Stimulated activated naive CD8-positive, alpha-beta T cell treated with anti-CD3 and anti-CD28 coated beads, Interleukin-15, amount 100 ng/mL, for 72 hours (primary cell): ENCODE measurements at places on chromosomes 13 and 19.
A peak's percentile ranks its signal among the peaks of the same experiment; 100 is the strongest.

DNA sequence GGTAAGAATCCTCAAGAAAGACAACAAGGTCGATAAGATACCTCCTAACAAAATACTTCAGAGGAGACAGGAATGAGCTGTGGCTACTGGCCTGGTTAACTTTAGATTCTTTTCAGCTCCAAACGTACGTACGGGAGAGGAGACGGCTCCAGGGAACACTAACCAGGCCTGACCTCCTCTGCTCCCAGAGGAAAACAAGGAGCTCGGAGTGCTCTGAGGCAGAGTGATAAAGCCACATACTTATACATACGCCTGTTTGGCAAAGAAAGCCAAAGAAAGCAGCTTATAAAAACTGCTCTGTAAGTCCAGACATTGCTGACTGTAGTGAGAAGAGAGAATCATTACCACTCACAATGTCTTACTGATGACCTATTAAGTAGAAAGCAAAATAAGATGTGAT lies 263.9 kb downstream of the MZT1 start:
- DNase-seq = no peak

DNA sequence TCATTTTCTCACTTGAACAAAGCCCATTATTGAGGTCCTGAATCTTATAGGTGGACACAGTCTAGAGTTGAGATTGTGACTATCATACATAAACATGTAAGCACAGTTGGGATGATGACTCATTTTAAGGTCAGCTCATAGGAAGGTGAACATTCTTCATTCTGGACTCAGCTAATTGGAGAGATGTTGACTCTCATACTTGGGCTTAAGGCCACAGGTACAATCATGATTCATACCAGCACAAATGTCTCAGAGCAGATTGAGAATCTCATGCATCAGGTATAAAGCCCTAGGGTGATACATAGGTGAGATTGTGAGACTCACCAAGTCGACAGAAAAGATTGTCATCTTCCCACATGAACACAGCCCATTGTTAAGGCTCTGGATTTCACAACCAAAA lies 62.3 kb upstream of the ZNF724 start:
- no peak for DNase-seq

DNA sequence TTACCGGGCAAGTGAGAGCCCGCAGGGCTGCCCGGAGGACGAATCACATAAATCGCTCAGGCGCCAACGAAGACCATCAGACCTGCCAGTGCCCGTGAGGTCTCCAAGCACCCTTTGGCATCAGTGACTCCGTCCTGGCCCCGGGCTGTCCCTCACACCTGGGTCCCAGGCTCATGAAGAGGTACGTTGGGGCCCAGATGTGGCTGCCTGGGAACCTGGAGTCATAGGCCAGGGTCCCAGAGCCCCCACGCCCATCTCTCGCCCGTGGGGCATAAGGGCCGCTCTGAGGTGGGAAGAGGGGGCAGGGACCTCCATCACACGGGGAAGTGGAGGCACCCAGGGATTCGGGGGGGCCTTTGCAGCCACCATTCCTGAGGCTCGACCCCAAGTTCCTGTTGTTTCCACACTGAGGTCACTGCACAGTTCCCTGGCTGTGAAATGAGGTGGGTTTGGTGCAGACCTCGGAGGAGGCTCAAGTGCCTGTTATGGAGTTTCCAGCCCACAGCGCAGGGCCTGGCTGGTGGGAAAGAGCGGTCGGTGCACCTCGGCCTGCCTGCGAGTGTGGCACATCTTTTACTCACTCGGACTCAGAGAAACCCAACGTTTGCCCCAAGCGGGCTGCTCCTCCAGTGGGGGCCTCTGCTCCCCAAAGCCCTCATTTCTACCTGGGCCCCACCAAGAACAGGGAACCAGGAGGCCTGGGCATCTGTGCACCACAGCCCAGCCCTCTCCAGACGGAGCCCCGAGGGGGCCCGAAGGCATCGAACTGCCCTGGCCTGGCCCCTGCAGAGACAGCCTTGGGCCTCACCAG lies 35.9 kb upstream of the C13orf46 start:
- DNase-seq = no peak

GRCh38 chr19:46115396-46116106 lies 8.9 kb downstream of the IGFL3 start:
- DNase-seq = peak; percentile 75

GRCh38 chr19:31085125-31085524 lies 264.1 kb downstream of the TSHZ3 start:
- DNase-seq = no peak

GRCh38 chr13:113805431-113806103 lies 46.5 kb downstream of the TMEM255B start:
- DNase-seq = no peak

DNA sequence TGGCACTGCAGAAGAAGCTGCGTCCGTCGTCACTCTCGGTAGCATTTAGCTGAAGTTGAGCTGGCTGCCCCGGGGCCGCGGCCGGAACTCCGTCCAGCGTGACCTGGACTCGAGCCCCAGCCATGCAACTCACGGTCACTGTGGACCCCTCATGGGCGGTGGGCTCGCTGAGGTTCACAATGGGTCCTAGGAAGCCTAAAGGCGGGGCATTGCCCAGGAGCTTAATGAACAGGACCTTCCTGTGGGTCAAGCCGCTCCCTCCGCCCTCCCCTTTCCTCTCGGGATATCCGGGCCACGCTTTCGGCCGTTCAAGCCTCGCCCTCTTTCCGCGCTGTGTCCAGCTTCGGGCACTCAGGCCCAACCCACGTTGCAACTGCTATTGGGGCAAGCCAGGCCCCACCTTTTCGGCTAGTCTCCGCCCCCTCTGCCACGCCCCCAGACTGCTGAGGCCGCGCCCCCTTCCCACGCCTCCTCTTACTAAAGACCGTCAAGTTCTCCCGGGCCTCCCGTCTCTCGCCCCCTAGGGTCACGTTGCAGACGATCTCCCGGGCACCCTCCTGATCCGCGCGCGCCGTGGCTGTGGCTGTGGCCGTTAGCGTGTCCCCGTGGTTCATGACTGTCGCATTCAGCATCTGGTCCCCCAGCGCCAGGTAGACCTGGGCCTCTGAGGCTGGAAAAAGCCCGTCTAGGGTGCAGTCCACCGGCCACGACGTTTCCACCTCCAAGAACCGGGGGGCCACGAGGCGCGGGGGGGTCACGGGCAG lies 1.4 kb upstream of the RAVER1 start:
- peak; percentile 42 for DNase-seq

DNA sequence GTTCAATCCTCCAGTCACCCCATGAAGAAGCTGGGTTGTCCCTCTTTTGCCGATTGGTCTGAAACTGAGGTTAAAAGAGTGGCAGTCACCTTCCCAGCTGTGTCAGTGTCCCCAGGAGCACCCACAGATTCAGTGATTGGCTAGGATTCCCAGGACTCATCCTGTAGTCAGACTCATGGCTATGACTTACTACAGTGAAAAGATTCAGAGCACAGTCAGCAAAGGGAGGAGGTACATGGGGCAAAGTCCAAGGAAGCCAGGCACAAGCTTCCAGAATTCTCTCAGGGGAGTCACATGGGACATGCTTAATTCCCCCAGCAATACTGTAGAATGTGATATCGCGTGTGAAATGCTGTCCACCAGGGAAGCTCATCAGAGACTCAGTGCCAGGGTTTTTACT lies 14.2 kb downstream of the ZNF473 start:
- no peak for DNase-seq

DNA sequence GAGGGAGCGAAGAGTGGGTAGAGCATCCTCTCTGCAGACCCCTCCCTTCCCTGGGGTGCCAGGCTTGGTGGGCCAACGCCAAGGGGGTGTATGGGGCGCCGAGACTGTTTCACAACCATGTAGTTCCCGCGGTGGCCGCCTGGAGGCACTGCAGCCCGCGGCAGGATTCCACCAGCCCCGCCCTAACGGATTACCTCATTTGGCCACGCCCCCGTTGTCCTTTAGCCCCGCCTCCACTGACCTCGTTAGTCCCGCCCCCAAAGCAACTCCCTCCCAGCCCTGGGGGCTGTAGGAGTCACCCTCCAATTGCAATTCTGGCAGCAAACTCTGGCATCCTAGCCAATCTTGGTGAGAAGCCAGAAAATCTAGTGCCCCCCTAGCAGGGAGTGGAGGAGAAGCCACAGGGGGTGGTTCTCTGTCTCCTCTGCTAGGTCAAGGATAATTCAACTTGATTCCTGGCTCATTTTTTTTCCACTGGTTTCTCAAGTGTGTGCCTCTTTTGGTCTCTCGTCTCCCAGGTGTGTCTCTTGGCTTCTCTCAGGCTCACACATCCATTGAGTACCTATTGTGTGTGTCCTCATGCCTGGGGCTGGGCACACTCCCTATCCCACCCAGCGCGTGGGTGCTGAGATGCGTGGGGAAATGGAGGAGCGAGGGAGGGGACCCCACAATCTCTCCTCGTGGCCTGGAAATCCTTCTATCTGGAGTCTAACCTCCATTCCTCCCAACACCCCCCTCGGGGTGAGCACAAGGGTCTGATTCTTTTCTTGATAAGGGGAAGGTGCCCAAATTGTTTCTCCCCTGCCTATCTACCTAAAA lies 2.0 kb downstream of the OLFM2 start:
- peak; percentile 83 for DNase-seq

DNA sequence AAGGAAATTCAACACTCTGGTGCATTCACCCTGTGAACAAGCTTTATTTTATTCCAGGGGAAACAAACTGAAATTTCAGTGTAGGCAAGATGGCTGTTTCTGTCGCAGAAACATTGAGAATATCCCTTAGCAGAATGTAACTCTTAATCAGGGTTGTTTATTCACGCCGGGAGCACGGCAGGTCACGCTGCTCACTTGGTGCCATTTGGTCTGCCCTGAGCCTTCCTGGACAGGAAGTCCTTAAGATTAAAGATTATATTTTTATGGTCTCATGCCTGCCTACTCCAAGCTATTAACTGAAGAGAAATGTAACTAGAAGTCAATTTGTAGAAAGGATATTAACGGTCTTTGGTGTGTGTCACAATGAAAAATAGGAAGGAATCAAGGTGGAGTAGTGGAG lies 185.3 kb upstream of the ARGLU1 start:
- no peak for DNase-seq

DNA sequence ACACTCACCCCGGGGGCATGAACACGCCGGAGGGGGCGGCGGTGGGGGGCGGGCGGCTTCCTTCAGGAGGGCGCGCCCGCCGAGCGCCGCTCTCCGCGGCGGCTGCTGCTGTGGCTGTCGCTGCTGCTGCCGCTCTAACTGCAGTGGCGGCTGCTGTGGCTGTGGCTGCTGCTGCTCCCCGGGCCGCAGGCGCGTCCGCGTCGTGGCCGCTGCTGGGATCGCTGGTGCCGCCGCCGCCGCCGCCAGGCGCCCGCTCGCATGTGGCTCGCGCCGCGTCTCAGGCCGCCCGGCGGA lies at the start of gene BBC3:
Gene BBC3, minus strand, starts transcription at position 279 of the 294 bp plus-strand sequence. CDS start 2,768 bp downstream, outside the sequence.
- DNase-seq = no peak

GRCh38 chr13:62360609-62361008 lies 945.0 kb upstream of the PCDH20 start:
- no peak for DNase-seq

- peak; percentile 39 for DNase-seq
Measured at GRCh38 chr13:25375727-25376358, 4.1 kb downstream of the ATP8A2 start.

DNA sequence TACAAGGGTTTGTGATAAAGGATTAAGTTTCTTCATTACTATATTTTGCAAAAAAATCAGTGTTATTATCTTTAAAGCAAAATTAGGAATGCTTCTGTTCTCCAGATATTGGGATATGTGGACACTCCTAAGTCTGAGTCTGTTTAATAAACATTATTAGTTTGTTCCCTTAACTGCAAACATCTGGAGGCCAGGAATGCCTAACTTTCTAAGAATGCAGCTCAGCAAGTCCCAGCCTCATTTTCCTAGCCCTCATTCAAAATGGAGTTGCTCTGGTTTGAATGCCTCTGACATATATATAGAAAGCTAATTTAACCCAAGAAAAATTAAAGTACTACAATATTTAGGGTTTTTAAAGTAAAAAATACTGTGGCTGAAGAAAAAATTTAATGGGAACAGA lies 33.6 kb upstream of the EDNRB start:
- no peak for DNase-seq

GRCh38 chr13:74047931-74048600 lies 86.1 kb downstream of the KLF12 start:
- no peak for DNase-seq

DNA sequence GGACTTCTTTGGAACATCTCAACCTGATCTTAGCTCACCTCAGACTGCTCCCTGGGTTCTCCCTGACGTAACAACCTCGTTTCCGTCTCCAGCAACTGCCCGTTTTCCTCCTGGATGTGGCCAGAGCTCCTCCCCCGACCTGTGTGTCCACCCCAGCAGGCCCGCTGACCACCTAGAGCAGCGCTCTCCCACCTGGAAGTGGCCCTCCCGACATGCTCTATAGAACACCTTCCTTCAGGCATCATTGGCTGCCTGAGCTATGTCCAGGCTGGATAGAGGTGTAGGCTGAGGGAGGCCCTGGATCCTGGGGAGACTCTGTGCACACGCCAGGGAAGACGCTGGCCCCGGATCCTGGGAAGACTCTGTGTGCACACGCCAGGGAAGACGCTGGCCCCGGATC lies 81.3 kb downstream of the TEX29 start:
- no peak for DNase-seq

GRCh38 chr19:2618611-2619010 lies 83.9 kb downstream of the GNG7 start:
- peak; percentile 83 for DNase-seq

DNA sequence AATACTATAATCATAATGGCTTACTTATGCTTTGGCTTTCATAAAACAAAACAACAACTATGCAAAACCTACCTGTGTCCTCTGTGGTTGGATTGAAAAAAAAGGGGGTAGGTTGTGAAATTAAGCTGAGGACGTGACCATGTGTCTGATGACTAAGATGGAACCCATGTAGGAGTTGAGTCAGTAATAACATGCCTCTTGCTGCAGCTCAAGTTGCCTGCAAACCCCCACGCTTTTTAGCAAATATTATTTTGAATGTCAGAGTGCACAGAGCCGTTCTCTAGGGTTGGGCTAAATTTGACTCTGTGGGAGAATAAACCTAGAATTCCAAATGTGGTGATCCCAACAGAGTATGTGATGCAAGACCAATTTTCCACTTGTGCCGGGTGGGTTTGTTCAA lies 209.3 kb downstream of the KCNRG start:
- peak; percentile 26 for DNase-seq

DNA sequence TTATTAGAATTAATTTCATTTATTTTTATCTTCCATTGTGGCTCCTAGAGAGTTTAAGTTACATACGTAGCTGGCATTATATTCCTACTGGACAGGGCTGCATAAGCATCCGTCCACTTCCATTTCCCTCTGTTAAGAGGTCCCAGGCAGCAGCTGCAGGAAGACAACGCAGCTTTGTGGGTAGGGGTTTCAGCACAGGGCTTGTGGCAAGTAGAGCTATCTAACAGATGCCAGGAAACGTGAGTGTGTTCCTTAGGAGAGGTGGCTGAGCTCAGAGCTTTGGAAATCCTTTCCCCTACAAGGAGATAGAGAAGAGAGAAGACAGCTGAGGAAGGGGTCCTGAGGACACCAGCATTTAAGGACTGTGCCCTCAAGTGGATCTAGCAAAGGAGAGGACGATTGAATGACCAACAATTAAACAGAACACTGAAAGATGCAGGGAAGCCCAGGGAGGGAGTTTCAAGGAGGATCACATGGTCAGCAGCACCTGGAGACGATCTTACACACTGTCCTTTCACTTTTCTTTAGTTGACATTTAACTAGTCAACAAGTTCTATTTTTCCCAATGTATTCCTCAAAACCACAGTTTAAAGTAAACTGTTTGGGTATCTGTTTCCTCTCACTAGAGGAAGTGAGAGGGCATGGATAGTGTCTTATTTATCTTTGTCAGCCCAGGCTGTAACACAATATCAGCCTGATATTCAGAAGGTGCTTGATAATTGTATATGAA lies 2.3 kb upstream of the N4BP2L1 start:
- no peak for DNase-seq

GRCh38 chr13:103354171-103354570 lies 288.0 kb upstream of the SLC10A2 start:
- no peak for DNase-seq

- no peak for DNase-seq
Measured at GRCh38 chr13:75458696-75459422, 23.1 kb downstream of the TBC1D4 start.
